ENCODE measurements at places on chromosomes 7 and 10.

- DNase-seq = no peak
These were observed 1.1 kb upstream of the SEMA4G start for GRCh38 chr10:100968062-100968736.

- no peak for DNase-seq
These were observed 29.2 kb upstream of the KLF6 start for GRCh38 chr10:3813986-3814837.

- no peak for DNase-seq
These were observed 48.9 kb downstream of the PARD3 start for GRCh38 chr10:34766266-34766600.

DNA sequence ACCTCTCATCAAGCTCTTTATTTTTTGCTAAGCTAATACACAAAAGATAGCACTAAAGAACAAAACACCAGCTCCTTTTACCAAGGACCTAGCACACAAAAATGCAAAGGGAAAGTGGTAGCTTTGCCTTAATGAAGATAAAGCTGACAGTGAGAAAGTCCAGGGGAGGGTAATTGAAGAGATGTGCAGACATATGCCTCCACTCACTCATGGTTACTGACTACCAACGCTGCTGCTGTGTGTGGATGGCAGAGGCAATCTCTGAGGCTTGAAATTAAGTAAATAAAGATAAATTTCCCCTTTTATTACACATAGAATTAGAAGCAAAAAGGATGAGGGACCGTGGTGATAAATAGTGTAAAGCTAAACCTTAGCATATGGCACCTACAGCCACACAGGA, 87.0 kb downstream of the HGF start:
- no peak for DNase-seq

- no peak for DNase-seq
These were observed 249.1 kb downstream of the KCND2 start for GRCh38 chr7:120521761-120522737.

DNA sequence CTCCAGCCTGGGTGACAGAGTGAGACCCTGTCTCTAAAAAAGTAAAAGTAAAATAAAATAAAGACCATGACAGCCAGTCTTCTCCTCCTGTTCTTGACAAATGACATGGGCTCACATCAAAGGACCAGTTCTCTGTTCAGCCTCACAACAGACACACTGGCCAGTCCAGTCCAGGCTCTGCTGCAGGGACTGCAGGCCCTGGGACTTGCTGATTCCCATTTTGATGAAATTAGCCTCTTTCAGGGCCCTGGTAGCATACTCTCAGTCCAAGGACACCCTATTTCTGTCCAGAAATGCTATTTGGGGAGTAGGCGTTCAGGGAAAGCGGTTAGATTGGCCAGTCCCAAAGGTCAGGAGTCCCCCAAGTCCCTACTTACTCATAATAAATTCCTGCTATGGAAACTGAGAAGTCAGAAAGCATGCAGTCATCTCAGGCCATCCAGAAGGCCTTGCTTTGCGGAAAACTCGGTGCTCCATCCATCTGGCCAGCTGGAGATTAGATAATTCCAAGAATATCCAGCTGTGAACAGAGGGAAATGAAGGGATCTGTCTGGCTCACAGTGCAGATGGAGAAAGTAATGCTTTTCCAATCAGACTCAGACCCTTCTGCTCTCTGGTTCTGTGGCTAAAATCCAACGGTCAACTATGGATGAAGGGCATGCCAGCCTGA, 74.4 kb downstream of the RAB11FIP2 start:
- DNase-seq = no peak

DNA sequence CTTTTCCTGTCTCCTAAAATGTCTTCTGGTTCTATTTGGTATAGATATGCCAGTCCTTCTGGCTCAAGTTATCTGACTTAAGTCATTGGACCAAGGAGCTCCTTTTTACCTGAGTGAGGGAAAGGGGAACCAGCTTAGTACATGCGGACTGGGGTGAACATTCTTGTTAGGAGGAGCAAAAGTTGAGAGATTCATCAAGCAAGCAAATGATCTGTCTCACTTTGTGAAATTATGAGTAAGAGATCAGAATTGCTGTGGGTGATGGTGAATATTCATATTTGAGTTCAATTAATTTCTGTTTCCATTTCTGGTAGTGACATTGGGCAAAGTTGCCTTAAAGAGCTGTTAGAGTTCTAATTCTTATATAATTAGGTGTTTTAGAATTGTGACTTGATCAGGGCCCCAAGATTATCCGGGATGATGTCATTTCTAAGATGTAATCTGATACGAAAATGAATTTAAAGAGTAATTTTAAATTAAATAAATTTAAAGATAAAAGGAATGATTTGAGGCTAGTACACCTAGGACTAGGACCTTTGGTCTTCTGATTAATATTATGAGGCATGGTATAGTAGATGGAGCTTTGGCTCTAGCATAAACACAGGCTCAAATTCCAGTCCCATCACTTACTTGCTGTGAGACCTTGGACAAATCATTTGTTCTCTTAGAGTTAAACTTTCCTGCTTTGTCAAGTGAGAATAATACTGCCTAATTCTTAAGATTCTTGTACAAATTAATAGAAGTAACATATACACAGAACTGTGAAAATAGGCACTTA, 60.4 kb upstream of the STRIP2 start:
- no peak for DNase-seq

GRCh38 chr7:19489162-19489820, 219.5 kb downstream of the POLR1F start:
- DNase-seq = no peak

DNA sequence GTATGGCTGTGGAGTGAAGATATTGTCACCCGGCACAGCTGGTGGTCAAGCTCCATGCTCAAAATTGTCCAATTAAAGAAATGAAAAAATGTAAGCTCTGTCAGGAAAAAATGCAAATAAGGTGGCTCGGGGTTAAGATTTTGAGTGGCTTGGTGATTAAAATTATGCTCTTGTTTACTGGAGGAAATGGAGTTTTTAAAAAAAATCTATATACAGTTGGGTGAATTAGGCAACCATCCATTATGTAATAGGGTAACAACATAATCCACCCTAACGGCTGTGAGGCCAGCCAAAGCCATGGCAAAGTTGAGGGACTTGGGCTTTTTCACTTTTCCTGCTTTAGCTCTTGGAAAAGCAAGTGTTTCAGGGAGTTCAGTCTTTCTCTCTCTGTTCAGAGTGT, 260.8 kb upstream of the HABP2 start:
- no peak for DNase-seq

DNA sequence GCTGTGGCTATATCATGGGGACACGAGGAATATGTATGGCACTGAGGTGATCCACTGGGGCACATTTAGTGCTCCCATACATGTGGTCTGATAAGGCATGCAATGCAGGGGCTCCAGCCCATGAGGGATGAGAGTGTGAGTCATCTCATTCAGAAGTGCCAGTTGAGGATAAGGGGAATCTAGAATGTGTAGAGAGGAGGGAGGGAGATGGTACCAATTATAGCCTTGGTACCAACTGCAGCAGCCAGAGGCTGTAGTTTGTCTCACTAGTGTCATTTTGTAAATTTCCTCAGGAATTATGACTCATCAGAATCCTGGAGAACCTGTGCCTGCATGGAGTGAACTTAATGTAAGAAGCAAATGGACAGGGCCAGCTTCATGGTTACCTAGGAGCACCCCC, 46.2 kb downstream of the LAMB4 start:
- DNase-seq = no peak

GRCh38 chr10:26464632-26465280, 26.6 kb downstream of the APBB1IP start:
- no peak for DNase-seq

DNA sequence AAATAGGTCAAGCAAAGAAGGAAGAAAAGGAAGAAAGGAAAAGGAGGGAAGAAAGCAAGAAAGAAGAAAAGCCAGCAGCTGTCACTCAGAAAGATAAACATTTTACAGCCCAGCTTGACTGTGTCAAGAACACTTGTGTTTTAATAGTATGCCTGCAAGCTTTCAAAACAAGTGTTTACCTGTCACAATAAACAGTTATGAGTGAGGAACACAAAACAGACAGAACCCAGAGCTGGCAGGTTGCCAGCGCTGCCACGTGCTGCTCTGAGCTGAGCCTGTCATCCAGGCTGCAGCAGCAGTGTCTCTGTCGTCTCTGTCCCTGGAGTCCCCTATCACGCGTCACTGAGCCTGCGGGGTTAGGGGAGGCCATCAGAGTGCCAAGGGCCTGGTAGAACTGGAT, 827.6 kb upstream of the AUTS2 start:
- DNase-seq = peak; percentile 15

DNA sequence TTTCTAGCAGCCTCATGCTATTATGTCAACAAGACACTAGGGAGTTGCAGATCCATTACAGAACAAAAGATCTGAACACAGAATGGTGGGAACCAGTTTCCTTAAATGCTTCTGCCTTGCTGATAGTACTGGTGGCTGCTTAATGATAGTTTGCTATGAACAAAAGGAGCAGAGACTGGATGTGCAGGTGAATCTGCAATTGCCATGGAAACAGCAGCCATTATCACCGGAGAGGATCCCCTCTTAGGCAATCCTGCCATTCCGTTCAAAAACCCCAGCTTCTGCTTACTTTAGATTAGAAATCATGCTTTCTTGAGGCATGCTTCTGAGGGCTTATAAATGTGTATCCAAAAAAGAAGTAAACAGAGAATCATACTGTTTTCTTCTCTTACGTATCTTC, 80.0 kb upstream of the PRKAR2B start:
- no peak for DNase-seq
